ENCODE measurements at places on chromosomes 6 and 20. TPM values are rescaled to one million over a fixed set of nuclear protein-coding genes. Genes with fewer than 3 reads are reported as not detected.

The C20orf141 gene
- not detected for total RNA-seq

The ASIP gene
- total RNA-seq, result 0.27 TPM

The WDR27 gene
- 21.5 TPM for total RNA-seq

- no peaks in the 10 kb centered on the region for H3K27me3 ChIP-seq
- no peak overlapping the region for H3K27ac ChIP-seq
- no peak for DNase-seq
- H3K36me3 ChIP-seq, result no peaks in the 10 kb centered on the region
Observed at GRCh38 chr6:21521276-21521675, 72.3 kb upstream of the SOX4 start.

DNA sequence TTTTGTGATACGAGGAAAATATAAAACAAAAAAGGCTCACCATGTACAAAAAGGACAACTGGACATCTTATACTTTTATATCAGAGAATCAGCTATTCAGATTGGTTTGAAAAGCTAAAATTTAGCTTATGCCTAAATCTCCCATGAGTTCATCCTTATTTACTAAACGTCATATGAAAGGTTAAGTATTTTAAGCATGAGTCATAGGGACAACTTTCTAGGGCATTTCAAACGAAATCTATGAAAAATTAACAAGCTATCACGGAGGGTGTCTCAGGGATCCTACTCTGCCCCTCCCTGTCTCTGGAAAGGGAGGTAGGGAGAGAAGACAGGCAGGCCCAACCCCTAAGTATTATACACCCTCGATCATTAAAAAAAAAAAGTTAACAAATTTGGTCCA, 124.1 kb upstream of the LOC128125822 start:
- no peak overlapping the region for H3K27ac ChIP-seq
- no peak for DNase-seq
- no peak overlapping the region for H3K4me3 ChIP-seq
- peaks cover 2% of the 10 kb centered on the region for H3K4me1 ChIP-seq

DNA sequence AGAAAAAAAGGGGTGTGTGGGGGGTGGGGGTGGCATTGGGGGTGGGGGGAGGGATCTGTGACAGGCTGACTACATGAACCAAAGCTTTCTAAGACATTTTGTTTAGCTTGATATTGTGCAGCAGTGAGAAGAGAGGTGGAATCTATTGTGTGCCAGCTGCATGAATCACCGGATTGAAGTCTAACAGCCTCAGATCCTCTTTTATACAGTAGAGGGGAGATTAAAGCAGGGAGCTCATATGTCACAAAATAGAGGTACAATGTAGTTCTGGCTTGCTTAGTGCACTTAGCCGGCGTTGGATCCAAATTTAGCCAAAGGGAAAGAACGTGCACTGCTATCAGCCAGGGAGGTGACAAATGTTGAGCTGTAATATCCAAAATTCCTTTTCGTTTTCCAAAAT, 404.2 kb upstream of the CITED2 start:
- no peak for DNase-seq
- H3K4me1 ChIP-seq, result peaks cover 4% of the 10 kb centered on the region
- H3K36me3 ChIP-seq, result no peaks in the 10 kb centered on the region
- no peaks in the 10 kb centered on the region for H3K27me3 ChIP-seq
- no peak overlapping the region for H3K4me3 ChIP-seq

DNA sequence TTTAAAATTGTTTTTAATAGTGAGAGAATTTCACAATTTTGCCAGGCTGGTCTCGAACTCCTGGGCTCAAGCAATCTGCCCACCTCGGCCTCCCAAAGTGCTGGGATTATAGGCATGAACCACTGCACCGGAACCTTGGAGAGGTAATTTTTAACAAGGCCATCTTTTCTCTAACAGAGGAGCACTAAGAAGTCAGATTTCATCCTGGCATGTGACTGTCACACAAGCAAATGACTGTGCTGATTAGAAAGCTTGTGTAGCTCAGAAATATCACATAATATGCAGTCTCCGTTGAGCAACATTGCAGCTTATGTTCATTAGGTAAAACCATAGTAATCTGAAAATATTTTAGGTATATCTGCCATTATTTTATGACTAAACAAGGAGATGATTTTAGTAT, 156.0 kb downstream of the CCDC170 start:
- no peak overlapping the region for H3K4me3 ChIP-seq
- no peak overlapping the region for H3K27ac ChIP-seq
- DNase-seq, result no peak
- no peaks in the 10 kb centered on the region for H3K36me3 ChIP-seq
- H3K4me1 ChIP-seq, result no peaks in the 10 kb centered on the region

DNA sequence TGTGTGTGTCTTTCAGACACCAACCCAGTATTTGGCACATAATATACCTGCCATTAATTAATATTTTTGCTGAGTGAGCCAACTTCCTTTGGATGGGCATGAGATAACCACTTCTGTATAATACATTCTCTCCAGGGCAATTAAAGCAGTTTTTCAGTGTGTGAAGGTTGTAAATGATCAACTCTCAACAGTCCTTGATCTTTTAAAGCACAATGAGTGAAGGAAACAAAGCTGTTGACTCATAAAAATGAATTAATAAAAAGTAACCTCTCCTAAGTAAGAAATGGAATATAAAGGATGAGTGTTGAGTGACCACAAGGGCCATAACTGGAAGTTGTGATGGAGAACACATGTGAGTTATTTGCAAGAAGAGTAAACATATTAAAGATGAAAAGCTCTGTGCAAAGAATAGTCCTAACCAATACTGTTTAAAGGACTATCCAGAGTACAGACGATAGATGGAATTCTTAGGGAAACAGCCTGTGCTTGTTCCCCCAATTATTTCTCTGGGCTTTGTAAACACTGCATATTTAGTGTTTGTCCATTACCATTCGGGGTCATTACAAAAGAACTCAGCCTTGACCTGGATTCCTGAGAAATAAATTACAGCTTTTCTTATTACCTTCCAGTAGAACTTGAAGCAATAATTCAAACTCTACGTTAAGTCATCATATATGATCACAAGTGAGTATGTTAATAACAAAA, 446.2 kb downstream of the PLCB1 start:
- no peaks in the 10 kb centered on the region for H3K36me3 ChIP-seq
- H3K27me3 ChIP-seq, result no peaks in the 10 kb centered on the region
- no peaks in the 10 kb centered on the region for H3K4me1 ChIP-seq
- no peak overlapping the region for H3K4me3 ChIP-seq

All from muscle of leg (tissue), 16 donors.